ENCODE measurements at places on chromosomes 7 and 10.

- peak; percentile 52 for DNase-seq
Observed at GRCh38 chr7:43583424-43584194, 701 bp downstream of the STK17A start.

GRCh38 chr7:22793593-22794462 is 28.8 kb downstream of the TOMM7 start:
- no peak for DNase-seq

DNA sequence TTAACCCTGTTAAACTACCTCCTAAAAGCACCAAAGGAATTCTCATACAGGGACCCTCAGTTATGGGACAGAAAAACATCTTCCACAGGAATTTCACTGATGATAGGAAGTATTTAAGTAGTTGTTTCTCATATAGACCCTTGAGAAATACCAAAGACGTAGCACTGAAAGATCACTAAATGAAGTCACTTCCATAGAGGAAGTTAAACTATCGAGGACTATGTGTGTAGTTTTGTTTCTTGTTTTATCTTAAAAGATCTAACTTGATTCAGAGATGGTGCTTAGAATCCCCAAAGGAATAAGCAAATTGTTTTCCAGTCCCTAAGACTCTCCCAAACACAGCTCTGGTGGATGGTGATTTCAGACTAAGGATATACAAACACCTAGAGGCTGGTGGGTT is 94.8 kb upstream of the AFAP1L2 start:
- DNase-seq = no peak

DNA sequence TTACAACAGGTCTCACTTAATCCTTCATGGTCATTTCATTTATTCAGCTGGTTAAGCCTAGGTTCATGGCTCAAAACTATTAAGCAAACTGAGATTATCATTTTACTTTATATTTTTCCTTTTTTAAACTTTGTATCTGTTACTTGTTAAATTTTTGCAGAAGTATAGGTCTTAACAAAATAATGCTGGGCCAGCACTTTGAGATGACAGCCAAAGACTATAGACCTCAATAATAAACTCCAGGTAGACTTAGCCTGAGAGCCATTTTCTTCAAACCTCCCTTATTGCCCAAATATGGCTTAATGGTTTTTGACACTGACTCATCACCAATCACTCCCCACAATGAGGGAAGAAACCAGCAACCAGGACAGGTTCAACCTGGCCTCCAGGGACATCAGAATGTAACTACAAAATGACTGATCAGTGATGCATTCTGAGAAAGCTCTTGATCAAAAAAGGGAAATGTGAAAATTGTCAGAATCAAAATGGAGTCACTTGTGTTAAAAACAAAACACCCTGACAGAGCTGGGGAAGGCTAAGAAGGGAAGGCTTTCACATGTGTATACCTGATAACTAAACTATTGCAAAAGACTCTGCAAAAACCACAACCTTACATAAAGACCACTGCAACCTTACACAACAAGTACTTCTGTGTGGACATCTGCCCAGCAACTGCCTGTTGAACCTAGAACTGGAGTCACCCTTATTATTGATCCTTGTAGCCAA is 2.1 kb upstream of the CCDC126 start:
- no peak for DNase-seq

GRCh38 chr10:29135337-29135736 is 153.5 kb upstream of the LYZL1 start:
- no peak for DNase-seq

DNA sequence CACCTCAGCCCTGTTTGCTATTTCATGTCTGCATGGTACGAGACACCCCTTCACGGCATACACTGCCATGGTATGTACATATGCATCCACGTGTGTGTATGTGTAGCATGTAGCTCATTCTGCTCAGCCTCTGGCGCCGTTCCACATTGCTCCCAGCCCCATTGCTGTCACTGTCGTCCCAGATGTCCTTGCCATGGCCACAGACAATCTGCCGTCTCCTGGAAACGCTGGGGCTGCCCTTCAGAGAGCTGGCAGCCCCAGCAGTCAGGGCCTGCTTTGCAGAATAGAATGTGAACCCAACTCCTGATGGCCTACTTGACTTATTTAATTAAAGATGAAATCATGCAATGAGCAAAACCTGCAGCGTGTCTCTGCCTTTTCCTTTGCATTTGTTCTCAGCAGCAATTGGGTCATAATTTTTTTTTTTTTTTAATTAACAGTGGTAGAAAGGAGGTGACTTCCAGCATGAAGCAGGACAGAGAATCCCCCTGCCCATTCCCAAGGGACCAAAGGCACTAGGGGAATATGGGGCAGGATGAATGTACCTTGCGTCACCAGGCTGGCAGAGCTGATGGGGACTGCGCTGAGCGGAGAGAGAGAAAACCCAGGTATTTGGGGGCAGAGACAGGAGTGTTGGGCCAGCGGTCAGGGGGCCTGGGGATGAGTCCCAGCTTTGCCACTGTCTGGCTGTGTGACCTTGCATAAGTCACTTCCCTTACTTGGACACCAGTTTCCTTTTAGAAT is 49.2 kb downstream of the CHST3 start:
- DNase-seq = no peak

DNA sequence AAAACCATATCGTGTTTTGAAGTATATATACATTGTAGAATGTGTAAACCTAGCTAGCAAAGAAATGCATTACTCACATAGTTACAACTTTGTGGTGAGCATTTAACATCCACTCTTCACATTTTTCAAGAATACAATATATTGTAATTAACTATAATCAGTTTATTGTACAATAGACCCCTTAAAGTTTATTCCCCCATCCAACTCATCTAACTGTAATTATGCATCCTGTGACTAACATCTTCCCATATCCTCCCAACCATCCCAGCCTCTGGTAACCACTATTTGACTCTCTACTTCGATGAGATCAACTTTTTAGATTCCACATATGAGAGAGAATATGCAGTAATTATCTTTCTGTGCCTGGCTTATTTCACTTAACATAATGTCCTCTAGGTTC is 526.4 kb downstream of the KIF20B start:
- DNase-seq = no peak

- no peak for DNase-seq
Observed at GRCh38 chr7:46534664-46535588, 613.9 kb upstream of the IGFBP3 start.

- no peak for DNase-seq
Observed at GRCh38 chr7:21099432-21099831, 312.7 kb upstream of the SP8 start.

GRCh38 chr7:98232799-98233198 is 19.2 kb downstream of the TECPR1 start:
- DNase-seq = no peak

DNA sequence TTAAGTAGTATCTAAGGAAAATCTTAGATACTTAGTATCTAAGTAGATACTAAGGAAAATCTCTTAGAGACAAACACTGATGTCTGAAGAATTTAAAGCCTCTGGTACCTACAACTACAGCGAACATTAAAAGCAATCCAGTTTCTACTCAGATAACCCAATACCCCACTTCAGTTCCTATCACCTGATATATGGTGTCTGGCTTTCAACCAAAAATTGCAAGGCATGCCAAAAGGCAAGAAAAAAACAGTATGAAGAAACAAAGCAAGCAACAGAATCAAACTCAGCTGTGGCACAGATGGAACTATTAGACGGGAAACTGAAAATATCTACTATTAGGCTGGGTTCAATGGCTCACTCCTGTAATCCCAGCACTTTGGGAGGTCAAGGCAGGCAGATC is 31.1 kb downstream of the ARHGAP12 start:
- no peak for DNase-seq

- DNase-seq = no peak
Observed at GRCh38 chr7:125654076-125654475, 724.5 kb upstream of the POT1 start.

GRCh38 chr10:29554660-29555059 is 80.1 kb downstream of the SVIL start:
- DNase-seq = no peak

GRCh38 chr7:46230990-46231305 is 309.9 kb upstream of the IGFBP3 start:
- DNase-seq = no peak

DNA sequence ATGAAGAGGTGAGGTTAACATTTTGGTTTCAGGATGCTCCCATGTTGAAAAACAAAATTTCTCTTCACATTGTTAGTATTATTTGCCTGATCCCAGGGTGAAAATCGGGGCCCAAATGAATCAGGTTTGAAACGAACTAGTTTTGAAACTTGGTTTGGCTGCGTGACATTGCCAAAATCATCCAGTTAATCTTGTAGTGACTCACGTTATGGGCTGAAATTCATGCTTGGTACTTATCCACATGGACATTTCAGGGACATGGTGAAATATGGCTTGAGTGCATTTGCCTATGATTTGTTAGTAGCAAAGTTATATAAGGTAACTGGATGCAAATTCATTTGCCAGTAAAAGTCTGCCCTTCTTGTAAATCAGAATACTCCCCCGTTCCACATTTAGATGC is 97.3 kb downstream of the CFAP58 start:
- no peak for DNase-seq

- DNase-seq = no peak
Observed at GRCh38 chr7:129784783-129785684, 167.7 kb downstream of the UBE2H start.

GRCh38 chr10:118799777-118800176 is 45.0 kb upstream of the CACUL1 start:
- DNase-seq = no peak

DNA sequence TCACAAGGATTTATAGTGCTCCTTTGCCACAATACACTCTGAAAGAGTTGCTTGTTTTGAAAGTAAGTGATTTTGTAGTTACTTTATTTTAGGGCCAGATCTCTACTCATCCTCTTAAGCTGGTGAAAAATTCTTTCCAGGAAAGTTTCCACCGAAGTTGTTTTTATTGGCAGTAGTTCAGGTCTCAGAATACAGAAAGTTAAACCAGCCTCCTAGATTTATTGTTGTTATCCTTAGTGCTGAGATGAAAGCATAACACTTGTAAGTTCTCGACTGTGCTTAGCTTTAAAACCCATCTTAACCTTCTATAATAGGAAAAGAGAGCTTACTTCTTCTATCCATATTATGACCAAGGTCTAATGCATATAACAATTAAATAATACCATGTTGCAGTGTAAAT is 5.5 kb downstream of the AP3M1 start:
- DNase-seq = no peak

DNA sequence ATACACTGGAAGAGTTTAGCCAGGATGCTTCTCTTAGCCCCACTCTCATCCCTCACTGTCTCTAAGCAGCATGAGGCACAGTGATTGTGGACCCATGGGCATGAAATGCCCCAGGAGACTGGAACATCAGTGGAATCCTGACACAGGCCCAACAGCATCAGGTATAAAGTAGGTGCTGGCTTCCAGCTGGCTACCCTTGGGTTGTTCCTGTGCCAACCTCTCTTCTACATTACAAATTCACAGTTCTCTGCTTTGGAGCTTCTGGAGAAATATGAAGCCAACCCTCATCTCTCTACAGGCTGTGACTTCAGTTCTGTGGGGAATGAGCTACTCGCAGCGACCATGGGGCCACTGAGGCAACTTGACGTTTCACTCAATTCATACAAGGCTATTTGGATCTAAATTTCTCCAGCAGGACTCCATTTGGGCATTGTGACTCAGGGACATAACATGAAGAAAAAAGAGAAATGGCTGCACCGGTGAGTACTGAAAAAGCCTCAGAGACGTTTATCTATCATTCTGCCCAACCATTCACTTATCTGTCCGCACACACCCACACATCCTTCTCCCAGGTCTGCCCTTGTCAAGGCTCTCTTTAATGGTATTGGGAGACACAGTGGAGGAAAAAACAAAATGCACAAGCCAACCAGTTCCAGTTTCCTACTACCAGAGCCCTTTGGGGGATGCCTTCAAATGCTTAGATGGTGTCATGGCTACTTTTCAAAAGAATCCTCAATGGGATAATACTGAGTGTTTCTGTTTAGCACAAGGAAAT is 35.4 kb upstream of the TM9SF3 start:
- no peak for DNase-seq

DNA sequence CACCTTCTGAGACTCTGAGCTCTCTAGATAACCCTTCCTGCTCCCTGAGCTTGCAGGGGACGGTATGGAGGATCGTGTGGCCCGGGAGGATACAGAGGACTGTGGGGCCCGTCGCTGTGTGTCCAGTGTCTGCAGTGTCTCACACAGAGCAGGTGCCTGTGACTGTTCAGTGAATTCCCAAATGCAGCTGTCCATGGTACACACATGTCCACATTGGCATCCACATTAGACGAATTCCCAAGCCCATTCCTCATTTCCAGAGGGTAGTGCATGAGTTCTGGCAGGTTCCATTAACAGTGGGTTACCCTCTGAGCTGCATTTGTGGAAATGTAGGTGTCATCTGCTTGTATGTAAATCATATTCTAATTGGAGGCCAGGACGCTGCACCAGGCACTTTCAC is 39.5 kb downstream of the WDFY4 start:
- no peak for DNase-seq

DNA sequence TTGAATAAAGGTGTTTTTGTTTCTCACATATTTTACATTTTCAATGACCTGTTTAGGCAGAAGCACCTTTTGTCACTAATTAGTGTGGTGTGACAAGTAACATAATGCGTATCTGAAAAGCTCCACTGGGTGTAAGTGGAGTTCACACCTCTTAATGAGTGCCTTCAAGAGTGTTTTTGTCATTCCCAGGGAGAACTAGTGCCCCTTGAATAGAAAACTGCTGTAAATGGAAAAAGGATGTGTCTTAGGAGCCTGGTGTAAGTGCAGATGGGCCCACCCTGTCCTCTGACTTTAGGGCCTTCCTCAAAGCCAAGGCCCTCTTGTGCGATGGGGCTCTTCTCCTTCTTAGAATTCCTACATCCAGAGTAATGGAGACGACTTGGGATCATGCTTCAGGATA is 170.0 kb downstream of the MGMT start:
- no peak for DNase-seq

GRCh38 chr7:121211253-121211652 is 117.5 kb upstream of the WNT16 start:
- DNase-seq = no peak

GRCh38 chr7:116633131-116633988 is 38.6 kb upstream of the MET start:
- no peak for DNase-seq

DNA sequence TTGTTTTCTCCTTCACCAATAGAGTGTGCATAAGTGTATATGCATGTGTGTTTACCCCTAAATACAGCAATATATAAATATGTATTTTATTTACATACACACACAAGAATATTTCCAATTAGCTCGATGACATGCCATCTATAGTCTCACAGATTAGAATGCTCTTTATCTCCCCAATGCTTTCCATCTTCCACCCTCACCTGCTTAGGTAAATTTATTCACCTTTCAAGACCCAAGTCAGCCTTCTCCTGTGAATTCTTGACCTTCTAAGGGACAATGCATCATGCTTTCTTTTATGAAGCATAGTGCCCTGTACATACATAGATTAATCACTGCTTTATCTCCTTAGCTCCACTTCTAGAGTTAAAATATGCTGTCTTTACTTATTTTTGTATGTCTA is 49.7 kb downstream of the SEMA3A start:
- DNase-seq = no peak

- no peak for DNase-seq
Observed at GRCh38 chr10:7435674-7436073, 24.8 kb upstream of the SFMBT2 start.

GRCh38 chr7:95919556-95919955 is 147.2 kb downstream of the DYNC1I1 start:
- no peak for DNase-seq

- no peak for DNase-seq
Observed at GRCh38 chr7:7687800-7688199, 30.6 kb downstream of the RPA3 start.

- DNase-seq = no peak
Observed at GRCh38 chr10:124999433-125000365, 57.8 kb downstream of the ZRANB1 start.

Measured in activated T-helper 1 cell treated with Interleukin-2 at 50 U/mL for 16 hours (primary cell).